ENCODE measurements at places on chromosomes 1 and 21.

DNA sequence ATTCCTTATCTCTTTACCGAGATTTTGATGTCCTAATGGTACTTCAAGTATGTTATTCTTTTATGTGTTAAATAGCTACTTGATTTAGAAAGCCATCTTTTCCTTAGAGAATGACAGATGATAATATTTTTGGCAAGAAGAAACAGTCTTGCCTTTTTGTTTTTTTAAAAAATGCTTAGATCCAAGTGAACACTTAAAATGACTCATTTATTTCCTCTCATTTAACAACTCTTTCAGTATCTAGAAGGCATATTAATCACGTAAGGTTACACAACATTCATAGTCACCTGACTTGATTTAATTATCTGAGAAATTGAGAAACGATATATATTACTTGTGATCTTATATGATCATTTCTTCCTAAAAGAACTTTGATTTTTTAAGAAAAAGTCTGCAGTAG is 52.4 kb downstream of the SUCO start:
- peak; percentile 33 for DNase-seq

DNA sequence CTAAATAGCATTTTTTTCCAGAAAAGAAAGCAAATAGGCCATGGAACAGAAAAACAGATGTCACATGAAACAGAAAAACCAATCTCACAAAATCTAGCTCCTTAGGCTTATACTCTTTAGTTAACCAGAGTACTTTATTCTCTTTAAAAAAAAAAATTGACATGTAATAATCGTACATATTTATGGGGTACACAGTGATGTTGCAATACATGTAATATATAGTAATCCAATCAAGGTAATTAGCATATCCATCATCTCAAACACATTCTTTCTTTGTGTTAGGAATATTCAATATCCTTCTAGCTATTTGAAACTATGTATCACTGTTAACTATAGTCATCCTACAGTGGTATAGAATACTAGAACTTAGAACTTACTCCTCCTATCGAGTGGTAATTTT is 20.1 kb downstream of the LBR start:
- DNase-seq: no peak

GRCh38 chr1:203528976-203529835 is 35.3 kb downstream of the OPTC start:
- DNase-seq: no peak

- peak; percentile 33 for DNase-seq
These were observed 828 bp downstream of the PNRC2 start for GRCh38 chr1:23960291-23961020.

DNA sequence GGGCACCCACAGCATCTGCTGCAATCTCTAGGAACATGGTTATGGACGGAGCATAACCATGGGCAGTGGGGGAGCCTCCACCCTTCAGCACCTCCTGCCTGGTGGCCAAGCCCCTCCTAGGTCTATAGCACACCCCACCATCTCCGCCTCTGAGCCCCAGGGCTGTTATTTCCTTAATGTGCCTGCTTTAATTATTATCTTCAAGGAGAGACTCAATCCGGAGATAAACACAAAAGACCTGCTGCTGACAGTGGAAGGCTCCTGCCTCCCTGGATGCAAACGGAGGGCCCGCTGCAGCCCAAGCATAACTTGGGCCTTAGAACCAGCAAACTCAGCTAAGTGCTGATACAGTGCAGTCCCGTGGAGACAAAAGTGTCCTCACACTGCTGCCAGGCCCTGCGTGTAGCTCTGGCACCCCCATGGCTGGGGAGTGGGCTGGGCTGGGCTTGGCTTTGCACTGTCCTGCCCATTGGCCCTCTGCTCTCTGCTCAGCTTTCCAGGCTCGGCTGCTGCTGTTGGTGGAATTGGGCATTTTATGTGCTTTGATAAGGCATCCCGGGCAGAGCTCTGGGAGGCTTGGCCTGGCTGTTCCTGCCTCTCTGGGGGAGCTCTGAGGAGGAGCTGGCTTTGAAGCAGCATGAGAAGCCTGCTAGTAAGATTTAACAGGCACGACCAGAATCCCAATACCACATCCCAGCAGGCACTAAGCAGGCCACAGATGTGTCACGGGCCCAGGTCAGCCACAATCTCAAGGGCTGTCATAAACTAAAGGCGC is 620.2 kb downstream of the PTPRU start:
- no peak for DNase-seq

DNA sequence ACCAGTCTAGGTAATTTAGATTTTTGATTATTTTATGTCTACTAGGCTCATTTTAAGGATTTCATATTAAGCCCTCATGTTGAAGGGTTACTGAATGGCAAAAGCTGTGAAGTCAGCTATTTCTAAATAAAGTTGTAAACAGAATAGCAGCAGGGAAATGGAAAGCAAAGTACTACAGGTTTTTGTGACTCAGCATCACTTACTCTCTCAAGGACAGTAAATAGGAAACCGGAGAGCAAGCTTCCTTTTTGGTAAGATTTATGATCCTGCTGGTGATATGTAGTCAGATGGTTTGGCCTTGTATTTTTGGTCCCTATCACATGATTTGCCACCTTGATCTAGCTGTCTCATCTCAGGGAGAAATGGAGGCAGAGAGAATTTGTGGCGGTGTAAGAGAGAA is 226.0 kb downstream of the RPS6KC1 start:
- DNase-seq: no peak

DNA sequence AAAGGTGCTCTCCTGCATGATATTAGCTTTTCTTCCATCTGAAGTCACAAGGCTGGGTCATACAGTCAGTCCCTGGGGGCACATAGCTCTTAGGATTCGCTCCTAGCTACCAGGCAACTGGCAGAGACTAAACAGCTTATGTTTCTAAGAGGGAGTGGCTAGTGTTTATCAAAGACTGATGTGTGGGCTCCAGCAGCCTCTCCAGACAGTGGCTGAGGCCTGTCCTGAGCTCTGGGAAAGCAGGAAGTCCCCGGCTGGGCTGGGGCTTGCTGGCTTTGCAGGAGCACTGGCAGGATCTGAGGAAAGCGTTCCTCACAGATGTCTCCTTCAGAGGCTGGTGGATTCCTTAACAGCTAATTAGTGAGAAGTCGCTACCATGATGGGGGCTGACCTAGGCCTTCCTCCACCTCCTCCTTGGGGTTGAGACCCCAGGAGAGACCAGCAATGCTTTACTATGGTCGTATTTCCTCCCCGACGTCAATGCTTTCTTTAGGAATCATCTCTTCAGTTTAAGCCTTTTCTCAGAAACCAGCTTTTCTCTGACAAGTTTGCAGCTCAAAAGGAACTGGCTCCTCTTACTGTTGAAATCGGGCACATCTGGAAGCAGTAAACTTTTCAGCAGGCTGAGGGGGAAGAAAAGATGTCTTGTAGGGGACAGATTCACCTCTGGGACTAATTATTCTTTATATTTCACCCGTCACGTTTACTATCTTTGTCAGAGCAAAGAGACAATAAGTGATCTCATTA is 33.5 kb upstream of the HHAT start:
- DNase-seq: peak; percentile 90

GRCh38 chr21:41289431-41289830 is 27.2 kb upstream of the FAM3B start:
- peak; percentile 5 for DNase-seq

GRCh38 chr1:27632387-27633297 is 2.3 kb downstream of the FGR start:
- DNase-seq: no peak

DNA sequence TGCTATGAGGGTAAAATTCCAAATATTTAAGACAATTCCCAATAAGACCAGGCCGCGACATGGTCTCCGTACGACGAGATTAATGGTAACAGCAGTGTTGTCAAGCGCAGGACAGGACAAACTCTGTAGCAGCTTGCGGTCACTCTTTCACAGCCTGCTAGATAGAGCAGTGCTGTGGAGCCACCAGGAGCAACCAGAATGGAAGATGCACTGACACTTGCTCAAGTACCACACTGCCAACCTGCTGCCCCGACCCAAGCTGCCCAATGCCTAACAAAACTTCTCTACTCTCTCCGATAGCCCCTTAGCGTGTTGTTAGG is 636 bp downstream of the WARS2 start:
- no peak for DNase-seq

DNA sequence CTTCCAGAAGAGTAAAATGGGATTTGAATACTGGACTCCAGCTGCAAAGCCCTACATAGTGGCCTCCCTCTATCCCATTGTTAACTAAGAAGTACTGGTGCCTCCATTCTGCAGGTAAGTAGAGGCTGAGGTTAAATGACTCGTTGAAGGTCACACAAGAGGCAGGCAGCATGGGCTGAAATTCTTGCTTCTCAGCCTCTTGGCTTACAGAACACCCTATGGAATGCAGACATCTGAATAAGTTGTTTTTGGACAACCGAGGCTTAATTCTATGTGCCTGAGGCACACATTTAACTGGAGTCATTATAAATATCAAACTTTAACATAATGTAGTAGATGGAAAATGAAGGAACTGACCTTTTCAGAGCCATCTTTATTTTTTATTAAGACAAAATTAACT is 5.7 kb downstream of the DNAJC11 start:
- no peak for DNase-seq

GRCh38 chr1:43405219-43405875 is 15.6 kb downstream of the SZT2 start:
- no peak for DNase-seq

DNA sequence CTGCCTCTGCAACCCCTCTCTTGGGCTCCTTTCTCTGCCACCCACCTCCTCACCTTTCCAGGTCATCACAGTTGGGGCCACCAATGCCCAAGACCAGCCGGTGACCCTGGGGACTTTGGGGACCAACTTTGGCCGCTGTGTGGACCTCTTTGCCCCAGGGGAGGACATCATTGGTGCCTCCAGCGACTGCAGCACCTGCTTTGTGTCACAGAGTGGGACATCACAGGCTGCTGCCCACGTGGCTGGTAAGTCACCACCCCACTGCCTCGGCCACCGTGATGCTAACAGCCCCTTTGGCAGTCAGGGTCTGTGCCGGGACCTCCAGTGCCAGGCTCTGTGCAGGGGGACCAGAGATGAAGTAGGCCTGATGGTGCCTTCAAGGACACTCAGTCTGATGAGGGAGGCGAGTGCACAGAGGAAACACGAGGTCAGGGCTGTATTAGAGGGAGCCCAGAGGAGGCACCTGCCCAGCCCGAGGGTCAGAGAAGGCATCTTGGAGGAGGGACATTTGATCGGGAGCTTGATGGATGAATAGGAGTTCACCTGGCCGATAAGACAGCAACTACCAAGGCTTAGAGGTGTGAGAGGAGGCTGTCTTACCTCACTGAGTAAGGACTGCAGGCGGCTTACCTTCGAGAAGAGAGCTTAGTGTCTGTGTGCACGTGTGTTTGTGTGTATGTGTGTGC is 18.1 kb downstream of the PCSK9 start:
- DNase-seq: no peak

GRCh38 chr1:35062518-35063196 is 16.5 kb upstream of the ZMYM1 start:
- DNase-seq: peak; percentile 4

- no peak for DNase-seq
These were observed 2.9 kb upstream of the FCMR start for GRCh38 chr1:206924592-206925105.

DNA sequence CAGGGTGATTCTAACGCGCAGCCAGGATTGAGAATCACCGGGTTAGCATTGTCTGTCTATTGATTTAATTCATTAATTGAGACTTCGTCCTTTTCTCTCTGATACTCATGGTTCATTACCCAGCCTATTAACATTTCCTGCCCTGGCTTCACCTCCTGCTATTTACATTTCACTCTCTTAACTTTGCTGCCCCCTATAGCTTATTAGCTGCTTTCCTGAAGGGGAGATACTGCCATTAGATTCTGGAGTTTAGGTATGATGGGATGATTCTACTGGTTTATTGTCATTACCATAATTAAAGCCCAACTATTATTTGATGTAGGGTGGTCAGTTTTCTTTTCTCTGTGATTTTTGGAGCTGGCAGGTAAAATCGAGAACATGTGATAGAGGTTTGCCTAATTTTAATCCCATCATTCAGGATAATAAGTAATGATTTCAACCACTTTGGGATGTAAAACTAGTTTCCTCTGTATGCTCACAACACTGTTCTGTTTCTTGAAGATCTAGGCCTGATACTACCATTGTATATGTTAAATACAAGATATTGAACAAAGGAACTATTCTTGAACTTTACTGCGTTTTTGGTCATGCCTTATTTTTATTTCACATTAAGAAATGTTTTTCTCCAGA is 6.4 kb downstream of the PPP2R5A start:
- peak; percentile 61 for DNase-seq

GRCh38 chr1:171515299-171515698 is 30.0 kb downstream of the PRRC2C start:
- no peak for DNase-seq

- DNase-seq: no peak
These were observed 394.8 kb downstream of the PTPRC start for GRCh38 chr1:199033661-199034060.

DNA sequence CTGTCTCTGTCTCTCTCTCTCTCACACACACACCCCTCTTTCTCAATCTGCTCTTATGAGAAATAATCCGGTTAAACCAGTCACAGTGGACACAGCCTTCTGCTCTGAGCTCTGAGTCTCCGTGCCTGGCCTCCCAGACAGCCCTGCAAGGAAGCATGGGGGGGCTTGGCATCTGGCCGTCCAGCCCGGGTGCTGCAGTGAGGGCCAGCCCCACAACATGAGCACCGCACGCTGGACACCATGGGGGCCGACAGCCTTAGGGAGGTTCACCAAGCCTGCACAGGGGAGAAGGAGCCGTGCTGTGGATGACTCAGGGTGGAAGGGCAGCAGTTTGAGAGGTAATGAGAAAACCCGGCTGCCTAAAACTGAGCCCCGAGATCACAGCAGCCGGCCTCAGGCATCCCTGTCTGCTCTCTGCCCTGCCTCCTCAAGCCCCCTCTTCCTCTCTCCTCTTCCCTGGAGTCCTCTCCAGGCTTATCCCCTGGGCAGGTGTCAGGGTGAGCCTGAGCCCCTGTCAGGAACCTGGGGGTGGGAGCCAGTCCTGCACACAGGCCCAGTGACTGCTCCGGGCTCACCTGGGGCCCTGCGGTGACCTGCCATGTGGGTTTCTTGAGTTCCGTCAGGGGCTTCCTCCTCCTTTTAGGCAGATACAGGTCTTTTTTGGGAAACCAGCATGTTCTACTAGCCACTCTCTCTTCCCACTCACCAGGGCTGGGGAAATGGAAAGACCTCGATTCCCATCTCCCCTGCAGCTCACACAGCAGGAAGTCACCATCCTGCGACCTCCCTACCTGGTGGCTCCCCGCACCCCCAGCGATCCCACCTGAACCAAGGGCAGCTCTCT is 92.8 kb downstream of the ITPKB start:
- DNase-seq: no peak
